Nucleus accumbens (tissue), 56 donors: ENCODE measurements at places on chromosomes 12 and 14.

- DNase-seq: no peak
Measured at GRCh38 chr12:93908846-93909567, 231.8 kb downstream of the CRADD start.

DNA sequence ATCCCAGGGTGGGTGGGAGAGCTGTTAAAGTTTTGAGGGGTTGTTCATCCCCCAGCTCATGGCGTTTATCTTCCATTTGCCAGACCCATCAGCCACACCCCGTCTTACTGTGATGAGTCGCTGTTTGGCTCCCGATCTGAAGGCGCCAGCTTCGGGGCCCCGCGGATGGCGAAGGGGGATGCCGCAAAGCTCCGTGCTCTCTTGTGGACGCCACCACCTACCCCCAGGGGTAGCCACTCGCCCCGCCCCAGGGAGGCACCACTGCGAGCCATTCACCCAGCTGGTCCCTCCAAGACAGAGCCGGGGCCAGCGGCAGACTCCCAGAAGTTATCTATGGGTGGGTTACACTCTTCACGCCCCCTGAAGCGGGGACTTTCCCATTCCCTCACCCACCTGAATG is 5.7 kb downstream of the RITA1 start:
- no peak for DNase-seq

DNA sequence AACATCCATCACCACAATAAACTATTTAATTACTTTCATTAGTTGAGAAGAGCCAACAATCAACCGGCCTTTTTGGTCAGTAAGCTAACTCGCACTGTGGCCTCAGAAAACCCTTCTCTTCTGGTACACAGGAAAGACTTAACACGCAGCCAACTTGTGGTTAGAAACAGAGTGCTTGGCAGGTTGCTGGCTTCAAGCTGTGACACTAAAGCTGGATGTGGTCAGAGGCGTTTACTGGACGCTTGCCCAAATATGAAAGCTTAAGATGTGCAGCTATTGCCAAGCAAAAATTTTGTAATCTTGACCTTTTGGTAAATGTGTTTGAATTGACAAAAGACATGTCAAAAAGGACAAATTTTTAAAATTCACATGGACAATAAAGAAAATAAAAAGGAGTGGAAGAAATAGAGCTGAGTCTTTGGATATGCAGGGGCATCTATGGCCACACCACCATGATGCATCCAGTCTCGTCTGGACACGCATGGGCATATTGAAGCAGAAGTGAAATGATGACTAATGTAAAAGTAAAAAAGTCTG is 2.6 kb upstream of the KLRK1 start:
- DNase-seq: no peak

GRCh38 chr12:101596172-101596571 is 1.4 kb downstream of the MYBPC1 start:
- no peak for DNase-seq

DNA sequence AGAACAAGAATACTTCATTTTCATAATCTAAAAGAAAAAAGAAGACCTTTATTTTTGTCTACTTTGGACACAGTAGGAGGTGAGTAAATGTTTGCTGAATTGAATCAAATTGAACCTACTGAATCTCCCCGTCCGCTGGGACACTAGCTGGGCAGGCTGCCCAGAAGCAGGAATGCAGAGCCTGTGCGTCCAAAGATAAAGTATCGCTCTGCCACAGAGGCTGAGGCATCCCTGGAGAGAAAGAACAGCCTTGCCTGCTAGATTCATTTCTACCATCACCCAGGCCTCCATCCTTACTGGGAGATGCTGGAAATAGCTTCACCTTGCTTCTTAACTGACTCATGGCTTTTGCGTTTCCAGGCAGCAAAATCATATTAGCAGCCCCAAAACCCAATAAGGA is 64.1 kb upstream of the TSPAN11 start:
- no peak for DNase-seq

DNA sequence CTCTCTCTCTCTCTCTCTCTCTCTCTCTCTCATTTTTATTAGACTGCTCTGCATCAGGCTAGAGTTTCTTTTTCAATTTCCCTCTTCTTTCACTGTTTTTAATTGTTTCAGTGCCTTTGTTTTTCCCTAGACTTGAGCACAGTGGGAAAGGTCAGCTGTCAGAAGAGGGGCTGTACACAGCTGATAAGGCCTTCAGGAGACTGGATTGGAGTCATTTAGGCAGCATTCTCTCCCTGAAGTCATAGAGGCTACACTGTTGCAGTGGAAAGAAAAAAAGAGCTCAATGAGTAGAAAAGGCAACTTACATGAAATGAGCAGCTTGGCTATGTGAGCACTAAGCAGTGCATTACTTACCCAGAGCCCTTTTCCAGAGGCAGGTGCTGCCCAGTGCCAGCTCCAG is 456.9 kb downstream of the NRXN3 start:
- DNase-seq: no peak

- DNase-seq: no peak
Measured at GRCh38 chr12:91098461-91098860, 12.8 kb downstream of the LUM start.

- DNase-seq: no peak
Measured at GRCh38 chr12:3203713-3204112, 126.5 kb downstream of the TSPAN9 start.

DNA sequence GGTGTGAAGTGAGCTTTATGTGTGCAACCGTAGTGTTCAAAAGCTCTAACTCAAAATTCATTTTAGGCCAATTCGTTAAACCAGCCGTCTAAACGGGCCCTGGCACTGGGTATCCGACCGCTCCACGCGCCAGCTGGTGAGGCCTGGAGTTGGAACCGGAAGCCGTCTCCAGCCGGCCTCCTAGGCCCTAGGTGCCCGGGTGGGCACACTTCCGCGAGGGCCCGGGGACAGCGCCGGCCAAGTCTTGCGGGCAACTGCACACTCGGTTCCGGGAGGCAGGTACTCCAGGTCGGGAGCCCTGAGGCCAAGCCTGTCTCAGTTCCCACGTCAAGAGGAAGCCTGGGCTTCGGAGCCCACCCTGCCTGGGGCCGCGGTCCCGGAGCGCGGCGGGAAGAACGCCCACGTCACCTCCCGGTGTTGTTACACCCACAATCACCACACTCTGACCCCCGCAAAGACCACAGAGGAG is 16.2 kb downstream of the OTX2 start:
- no peak for DNase-seq

DNA sequence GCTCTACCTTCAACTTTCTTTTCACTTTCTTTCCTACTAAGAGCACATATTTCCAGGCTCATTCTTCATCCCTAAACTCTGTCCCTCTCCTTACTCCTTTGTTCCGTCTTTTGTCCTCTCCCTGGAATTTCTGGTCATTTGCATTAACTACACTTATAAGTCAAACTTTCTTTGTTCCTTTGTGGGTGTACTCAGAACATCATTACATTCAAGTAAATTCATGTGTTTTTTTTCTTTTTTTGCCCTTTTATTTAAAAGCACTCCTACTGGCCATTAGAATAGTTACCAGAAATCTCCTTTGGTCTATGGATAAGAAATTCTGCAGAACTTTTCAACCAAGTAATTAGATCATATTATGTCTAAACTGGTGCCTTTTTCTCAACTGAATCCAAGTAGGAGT is 802.6 kb downstream of the DIO2 start:
- no peak for DNase-seq

DNA sequence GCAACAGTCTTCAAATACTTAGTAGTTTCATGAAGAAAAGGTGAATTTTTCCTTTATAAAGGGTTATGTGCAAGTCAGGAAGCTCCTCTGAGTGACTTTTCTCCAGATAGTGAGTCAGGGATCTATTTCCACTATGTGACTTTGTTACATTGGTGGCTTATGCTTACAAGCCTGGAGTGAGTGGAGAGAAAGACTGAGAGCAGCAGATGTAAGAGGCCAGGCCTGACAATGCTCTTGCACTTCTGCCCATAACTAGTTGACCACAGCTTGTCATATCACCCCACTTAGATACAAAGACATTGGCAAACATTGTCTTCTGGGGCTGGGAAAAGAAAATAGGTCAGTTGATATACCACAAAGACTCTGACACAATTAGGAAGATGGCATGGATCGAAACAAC is 236.5 kb downstream of the PDZRN4 start:
- no peak for DNase-seq

GRCh38 chr14:100150932-100151587 is 8.4 kb downstream of the DEGS2 start:
- DNase-seq: no peak

- DNase-seq: no peak
Measured at GRCh38 chr12:104299842-104300481, 3.6 kb upstream of the EID3 start.

DNA sequence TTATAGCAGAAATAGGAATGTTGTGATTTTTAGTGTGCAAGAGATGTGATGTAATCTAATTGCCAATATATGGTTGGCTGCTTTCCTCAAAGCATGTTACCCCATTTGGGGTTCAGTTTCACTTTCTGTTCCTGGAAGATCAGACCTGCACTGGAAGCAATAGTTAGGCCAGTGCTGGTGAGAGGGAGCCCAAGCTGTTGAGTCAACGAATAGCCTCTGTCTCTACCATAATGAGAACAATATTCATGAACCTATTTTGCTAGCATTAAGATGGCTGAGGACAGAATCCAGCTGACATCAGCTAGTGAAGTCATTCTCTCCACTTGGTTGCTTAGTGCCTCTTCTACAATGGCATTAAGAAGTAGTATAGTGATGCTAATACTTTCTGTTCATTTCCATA is 379.9 kb upstream of the DCN start:
- no peak for DNase-seq

GRCh38 chr12:129423041-129423580 is 480.7 kb downstream of the TMEM132D start:
- no peak for DNase-seq

DNA sequence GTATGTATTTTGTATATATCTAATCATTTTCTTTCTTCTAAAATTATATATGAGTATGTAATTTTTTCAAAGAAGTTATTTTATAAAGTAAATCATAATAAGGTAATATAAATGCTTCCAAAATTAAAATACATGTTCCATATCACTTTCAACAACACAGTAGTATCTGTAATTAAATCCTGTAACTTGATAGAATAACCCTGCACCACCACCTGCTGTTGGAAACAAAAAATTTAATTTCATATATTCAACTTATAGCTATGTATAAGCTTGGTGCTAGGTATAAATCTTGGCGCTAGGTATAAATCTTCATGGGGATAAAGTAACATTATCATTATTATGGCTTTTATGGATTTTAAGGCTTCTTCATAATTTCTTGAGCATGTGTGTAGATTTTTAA is 149.7 kb upstream of the DCN start:
- no peak for DNase-seq

DNA sequence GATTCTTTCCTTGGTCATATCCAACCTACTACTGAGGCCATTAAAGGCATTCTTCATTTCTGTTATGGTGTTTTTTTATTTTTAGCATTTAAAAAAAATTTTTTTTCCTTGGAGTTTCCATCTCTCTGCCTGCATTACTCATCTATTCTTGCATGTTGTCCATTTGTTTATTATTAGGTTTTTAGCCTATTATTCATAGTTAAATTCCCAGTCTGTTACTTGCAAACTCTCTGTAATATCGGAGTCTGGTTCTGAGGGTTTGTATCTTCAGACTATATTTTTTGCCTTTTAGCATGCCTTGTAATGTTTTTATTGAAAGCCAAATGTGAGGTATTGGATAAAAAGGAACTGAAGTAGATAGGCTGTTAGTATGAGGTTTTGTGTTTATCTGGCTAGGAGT is 284.3 kb downstream of the FUT8 start:
- no peak for DNase-seq

GRCh38 chr12:132322206-132323132 is 6.9 kb downstream of the GALNT9 start:
- no peak for DNase-seq
